ENCODE measurements at places on chromosomes 6 and 20.

DNA sequence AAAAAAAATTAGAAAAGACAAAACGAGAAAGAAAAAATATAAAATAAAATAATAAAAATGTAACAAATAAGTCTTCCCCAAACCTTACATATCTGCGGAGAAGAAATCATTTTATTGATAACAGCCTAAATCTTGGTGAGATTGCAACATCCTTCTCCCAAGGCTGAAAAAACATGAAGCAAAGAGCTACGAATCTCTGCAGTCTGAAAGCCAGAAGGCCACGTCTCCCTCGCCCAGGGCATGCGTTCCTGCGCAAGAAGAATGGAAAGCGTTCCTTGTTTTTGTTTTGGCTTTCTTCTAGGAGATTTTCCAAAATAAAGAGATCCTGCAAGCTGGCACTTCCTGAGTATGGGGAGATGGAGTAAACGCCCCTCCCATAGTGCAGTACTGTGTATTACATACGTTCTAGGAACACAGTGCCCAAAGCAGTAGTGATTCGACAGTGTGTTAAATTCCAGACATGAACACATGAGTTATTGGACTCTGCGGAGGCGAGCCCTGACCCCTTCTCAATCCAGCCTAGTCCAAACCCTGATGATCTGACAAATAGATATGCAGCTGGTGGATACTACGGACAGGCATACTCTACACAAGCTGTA lies 126.7 kb upstream of the RREB1 start:
- DNase-seq, result no peak

- DNase-seq, result no peak
These were observed 4.6 kb downstream of the C6orf58 start for GRCh38 chr6:127581576-127581975.

DNA sequence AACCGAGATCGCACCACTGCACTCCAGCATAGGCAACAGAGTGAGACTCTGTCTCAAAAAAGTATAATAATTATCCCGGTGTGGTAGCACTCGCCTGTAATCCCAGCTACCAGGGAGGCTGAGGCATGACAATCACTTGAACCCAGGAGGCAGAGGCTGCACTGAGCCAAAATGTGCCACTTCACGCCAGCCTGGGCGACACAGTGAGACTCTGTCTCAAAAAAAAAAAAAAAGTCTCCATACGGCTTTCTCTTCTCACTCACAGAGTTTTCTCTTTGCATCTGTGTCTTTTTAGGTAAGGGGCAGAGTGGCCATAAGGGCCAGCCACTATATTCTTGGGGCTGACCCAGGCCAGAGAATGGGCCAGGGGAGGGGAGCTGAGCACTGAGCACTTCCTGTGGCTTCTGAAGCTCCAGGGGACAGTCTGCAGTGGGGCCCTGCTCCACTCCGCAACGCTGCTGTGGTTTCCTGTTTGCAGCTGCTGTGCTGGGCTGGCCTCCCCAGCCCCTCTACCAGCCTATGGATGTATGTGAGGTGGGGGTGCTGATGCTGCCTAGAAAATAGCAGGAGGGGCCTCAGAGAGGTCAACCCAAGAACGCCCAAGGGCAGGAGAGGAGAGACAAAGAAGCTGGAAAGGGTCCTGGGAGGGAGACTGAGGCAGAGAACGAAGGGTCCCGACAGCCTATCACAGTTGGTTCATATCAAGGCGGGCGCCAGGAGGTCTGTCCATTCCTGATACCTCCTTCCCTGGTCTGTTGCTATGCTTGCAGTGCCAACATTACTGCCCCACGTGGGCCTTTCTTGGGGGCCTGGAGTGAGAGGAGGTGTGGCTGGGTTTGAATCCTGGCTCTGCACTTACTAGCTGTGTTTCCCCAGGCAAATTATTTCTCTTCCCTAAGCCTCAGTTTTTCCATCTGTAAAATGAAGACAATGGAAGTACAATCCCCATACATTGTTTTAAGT lies 16.0 kb downstream of the SLA2 start:
- peak; percentile 78 for DNase-seq

DNA sequence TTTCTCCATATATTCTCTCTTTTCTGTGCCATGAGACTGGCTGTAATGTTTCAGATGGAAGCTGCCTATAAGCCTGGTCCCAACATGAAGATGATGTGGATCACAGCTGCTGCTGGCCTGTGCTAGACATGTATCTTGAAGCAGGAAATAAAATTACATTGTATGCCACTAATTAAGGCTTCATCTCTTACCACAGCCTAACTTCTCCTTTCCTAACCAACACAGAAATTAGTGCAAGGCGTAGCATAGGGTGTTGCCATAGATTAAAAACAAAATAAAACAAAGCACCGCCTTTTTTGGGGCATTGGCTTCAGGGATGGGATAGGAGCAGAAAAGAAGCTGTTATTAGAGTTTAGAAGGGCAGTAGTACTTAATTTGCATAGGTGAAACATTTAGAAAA lies 4.7 kb upstream of the SLC17A4 start:
- no peak for DNase-seq

- peak; percentile 90 for DNase-seq
These were observed 328.5 kb upstream of the PRDM1 start for GRCh38 chr6:105757512-105758200.

- DNase-seq, result no peak
These were observed 53.8 kb downstream of the KCNQ2 start for GRCh38 chr20:63418617-63419016.

DNA sequence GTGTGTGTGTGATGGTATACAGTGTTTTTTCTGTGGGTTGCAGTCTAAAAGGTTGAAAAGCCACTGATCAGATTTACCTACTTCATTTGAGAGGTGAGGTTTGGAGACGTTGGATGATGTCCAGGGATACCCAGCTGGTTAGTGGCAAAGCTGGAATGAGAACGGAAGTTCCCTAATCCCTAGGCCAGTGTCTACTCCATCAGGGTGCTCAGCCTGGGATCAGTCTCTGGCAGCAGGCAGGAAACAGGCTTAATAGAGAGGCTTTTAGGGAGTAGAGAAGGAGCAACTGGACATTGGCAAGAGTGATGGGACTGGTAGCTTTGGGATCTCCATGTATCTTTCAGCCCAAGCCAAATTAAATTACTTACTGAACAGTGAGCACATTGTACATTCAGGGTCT lies 80.7 kb downstream of the C6orf52 start:
- DNase-seq, result no peak

- DNase-seq, result no peak
These were observed 12.2 kb downstream of the EPHA7 start for GRCh38 chr6:93407186-93407585.

DNA sequence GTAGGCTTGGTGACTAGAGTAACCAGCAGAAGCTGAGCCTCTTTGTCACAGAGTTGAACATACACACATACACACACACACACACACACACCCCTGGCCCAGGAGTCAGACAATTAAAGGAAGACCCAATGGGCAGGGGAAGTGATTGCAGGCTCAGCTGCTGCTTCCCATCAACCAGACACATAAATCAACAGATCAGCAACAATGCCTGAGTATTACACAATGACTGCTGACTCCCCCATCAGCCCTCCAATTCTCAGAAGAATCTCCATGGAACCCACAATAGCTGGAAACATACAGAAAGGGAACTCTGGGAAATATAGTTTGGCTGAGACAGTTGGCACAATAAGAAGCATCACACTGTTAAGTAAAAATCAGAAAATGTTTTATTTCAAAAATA lies 270.4 kb upstream of the PLCB4 start:
- no peak for DNase-seq

- peak; percentile 66 for DNase-seq
These were observed 174.1 kb downstream of the DOK5 start for GRCh38 chr20:54649511-54649962.

GRCh38 chr6:6484681-6485080 lies 103.8 kb upstream of the LY86 start:
- DNase-seq, result no peak

GRCh38 chr20:58891718-58892140 lies 39.2 kb downstream of the GNAS start:
- peak; percentile 68 for DNase-seq

DNA sequence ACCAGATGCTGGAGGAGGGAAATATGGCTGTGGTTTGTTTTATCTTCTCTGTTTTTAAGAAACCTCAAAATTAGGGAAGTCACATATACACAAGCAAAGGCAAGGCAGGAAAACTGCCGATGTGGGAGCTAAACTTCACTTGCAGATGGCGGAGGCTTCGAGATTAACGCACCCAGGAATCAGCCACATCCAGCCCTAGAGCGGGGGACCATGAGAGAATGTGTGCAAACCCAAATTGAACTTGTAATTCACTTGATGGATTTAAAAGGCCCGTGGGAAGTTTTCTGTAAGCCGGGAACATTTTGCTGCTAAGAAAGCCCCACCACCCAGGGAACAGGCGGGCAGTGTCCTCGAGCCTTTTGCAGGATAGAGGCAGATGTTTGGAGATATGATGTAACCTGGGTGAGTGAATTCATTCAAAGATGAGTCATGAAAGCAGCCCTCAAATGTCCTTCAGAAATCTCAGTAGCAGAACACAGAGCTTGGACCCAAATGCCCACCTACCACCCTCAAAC lies 39.9 kb downstream of the PREX1 start:
- peak; percentile 32 for DNase-seq

GRCh38 chr20:4089756-4090487 lies 74.6 kb upstream of the RNF24 start:
- DNase-seq, result no peak

DNA sequence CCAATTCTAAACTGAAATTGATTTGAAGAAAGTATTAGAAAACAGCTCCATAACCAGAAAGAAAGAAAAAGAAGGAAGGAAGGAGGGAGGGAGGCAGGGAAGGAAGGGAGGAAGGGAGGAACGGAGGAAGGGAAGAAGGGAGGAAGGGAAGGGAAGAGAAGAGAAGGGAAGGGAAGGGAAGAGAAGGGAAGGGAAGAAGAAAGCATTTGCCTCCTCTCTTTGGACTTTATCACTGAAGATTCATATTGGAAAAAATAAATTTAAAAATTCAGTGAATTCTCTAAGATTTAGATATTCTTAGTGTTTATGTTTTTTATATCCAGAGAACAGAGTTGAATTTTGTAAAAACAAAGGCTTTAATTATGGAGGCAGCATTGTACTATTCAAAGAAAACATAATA lies 68.5 kb upstream of the NXT1 start:
- DNase-seq, result no peak

GRCh38 chr6:3734023-3734422 lies 17.5 kb downstream of the PXDC1 start:
- DNase-seq, result no peak

GRCh38 chr6:121830736-121831135 lies 395.3 kb downstream of the GJA1 start:
- no peak for DNase-seq

DNA sequence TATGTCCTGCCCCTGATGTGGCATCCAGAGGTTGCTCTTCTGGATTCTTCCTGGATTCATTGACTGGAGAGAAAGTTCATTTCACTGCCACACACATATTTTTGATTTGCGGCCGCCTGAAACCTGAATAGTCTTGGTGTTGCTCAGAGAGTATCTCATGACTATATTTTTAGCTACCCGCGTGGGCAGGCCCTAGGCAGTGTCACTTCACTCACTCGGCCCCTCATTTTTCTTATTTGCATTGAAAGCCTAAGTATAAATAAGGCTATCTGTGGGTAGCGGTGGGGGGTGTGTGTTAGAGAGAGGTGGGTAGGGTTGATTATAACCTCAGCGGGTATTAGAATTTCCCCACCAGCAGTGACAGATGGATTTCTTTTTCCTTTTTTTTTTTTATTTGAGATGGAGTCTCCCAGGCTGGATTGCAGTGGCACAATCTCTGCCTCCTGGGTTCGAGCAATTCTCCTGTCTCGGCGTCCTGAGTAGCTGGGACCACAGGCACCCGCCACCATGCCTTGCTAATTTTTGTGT lies 113.5 kb downstream of the JARID2 start:
- no peak for DNase-seq

GRCh38 chr6:21386744-21387143 lies 206.8 kb upstream of the SOX4 start:
- no peak for DNase-seq

DNA sequence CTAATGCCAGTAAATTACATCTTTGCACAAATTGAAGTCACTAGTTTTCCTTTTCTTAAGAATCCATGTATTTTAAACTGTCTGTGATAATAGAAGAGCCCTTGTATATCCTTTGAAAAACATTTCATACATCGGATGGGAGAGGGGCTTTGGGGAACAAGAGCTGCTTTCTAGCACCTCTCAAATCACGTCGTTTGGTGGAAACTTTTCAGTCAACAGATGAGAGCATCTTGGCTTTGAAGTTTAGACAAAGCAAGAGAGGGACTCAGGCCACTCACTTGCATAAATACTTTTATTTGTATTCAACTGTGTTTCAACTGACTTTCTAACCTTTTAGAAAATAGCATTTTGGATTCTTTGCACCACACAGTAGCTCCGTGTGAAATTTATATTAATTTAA lies 502.3 kb upstream of the IMPG1 start:
- DNase-seq, result no peak
